ENCODE measurements at places on chromosomes 1 and 21.

GRCh38 chr1:90879281-90879680 is 142.6 kb downstream of the ZNF644 start:
- no peak for DNase-seq

DNA sequence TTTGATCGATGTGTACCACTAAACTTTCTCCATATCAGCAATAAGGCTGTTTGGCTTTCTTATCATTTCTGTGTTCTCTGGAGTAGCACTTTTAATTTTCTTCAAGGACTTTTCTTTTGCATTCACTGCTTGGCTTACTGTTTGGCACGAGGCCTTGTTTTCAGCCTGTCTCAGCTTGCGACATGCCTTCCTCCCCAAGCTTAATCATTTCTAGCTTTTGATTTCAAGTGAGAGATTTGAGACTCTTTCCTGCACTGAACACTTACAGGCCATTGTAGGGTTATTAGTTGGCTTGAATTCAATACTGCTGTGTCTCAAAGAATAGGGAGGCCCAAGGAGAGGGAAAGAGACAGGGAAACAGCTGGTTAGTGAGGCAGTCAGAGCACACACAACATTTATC is 120.6 kb upstream of the KCND3 start:
- DNase-seq, result no peak

- no peak for DNase-seq
These were observed 38.3 kb upstream of the TARBP1 start for GRCh38 chr1:234517110-234517802.

DNA sequence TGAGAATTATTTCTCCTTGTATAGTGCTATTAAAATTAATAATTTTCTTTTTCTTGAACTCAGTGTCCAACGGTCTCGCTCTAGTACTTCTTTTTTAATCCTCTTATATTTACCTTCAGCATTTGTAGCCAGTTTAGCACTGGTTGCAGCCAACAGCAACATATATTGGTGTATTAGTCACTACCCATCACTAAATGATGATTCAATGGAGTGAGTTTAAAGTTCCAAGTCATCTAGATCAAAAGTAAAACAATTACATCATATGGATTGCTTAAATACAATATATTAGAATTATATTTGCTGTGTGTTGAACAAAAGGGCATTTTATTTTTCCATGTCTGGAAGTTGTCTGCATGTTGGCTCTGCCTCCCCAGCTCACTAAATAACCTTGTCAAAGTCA is 591.8 kb downstream of the ADGRL2 start:
- DNase-seq, result no peak

DNA sequence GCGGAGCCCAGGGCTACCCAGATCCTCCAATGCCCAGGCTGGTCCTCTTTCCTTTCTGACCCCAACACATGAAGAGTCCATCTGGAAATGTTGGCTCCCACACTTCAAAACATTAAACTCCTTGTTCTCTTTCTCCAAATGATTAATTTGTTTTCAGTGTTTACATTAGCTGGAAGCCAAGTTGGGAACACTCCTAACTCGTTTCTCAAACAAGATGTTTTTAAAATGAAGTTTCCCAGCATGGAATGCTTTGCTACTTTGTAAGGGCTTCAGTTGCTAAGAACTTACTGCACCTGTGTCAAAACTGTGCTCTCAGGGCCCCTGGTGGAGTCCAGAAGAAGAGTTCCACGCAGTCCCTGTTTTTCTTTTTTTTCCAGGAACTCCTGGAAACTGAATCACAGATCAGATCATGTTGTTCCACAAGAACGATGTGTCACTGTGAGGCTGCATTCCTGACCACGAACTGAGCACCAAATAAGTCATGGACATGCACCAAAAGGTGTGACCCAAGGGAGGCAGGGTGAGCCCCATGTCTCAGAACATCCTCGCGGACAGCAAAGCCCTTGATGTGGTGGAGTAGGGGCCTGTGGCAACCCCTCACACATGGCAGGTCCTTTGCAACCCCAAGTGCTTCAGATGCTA is 257.3 kb downstream of the KCNJ6 start:
- peak; percentile 58 for DNase-seq

GRCh38 chr1:215865060-215865459 is 298.0 kb downstream of the KCTD3 start:
- no peak for DNase-seq

- DNase-seq, result no peak
These were observed 55.3 kb downstream of the RRAGC start for GRCh38 chr1:38804062-38804886.

GRCh38 chr1:47439017-47439818 is 1.4 kb downstream of the FOXD2 start:
- no peak for DNase-seq

DNA sequence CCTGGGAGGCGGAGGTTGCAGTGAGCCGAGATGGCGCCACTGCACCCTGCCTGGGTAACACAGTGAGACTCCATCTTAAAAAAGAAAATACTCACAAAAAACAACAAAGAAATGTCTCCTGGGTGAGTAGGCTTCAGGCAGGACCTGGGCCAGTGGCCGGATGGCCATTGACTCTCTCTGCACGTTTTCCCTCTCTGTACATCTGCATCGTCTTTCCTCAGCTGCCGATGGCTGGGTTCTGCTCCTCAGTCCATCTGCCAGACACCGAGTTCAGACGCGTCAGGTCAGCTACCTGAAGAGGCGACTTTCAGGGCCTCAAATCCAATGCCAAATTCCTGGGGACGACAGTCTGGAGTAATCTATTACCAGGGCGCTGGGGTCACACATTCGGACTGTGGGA is 199.3 kb downstream of the CAMTA1 start:
- DNase-seq, result no peak

- no peak for DNase-seq
These were observed 106.3 kb upstream of the GUCA2B start for GRCh38 chr1:42046761-42047507.

- DNase-seq, result no peak
These were observed 20.7 kb downstream of the TRIM33 start for GRCh38 chr1:114490274-114490693.

All from AG09309 (cell line).